Muscle of leg (tissue), 16 donors: ENCODE measurements at places on chromosomes 12 and 14. TPM values are rescaled to one million over a fixed set of nuclear protein-coding genes. Genes with fewer than 3 reads are reported as not detected.

Gene MYL2
- total RNA-seq: 113 TPM

Gene IAPP
- not detected for total RNA-seq

Gene PIWIL1
- 0.13 TPM for total RNA-seq

Gene NOVA1
- 7.9 TPM for total RNA-seq

Gene MAP3K9
- 0.13 TPM for total RNA-seq

Gene KNTC1
- 20.6 TPM for total RNA-seq

Gene PMEL
- total RNA-seq: 0.62 TPM

Gene GPRC5D
- not detected for total RNA-seq

Gene YAF2
- total RNA-seq: 33.2 TPM

Gene C12orf54
- total RNA-seq: 0.31 TPM

Gene LRRC43
- total RNA-seq: 0.18 TPM

Gene REP15
- total RNA-seq: 1.3 TPM

Gene PAX9
- 0.13 TPM for total RNA-seq

Gene IFT81
- total RNA-seq: 17.3 TPM

Gene ADCY6
- 25.6 TPM for total RNA-seq

Gene TSPAN11
- total RNA-seq: 9.1 TPM

Gene ARID2
- total RNA-seq: 23.5 TPM

Gene FAM216A
- 12.2 TPM for total RNA-seq

Gene SIX4
- total RNA-seq: 24.6 TPM

Gene PGF
- 30.2 TPM for total RNA-seq
